ENCODE measurements at places on chromosomes 7 and 10.

DNA sequence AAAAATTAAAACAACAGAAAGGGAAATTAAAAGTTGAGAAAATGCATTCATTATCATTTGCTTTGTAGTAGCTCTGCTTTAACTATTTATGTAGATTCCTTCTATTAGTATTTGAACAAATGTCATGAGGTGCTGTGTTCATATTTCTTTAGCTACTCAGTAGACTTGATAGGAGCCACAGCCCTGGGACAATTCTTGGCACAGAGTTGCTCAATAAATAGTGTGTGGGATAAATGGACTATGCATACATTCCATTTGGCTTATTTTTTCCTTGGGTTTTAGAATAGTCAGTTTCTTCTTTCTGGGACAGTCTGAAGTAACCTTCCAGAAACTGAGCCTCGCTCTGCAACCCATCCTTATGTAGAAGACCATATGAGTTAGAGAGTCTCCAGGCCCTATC is 13.4 kb downstream of the RPP30 start:
- DNase-seq: no peak

DNA sequence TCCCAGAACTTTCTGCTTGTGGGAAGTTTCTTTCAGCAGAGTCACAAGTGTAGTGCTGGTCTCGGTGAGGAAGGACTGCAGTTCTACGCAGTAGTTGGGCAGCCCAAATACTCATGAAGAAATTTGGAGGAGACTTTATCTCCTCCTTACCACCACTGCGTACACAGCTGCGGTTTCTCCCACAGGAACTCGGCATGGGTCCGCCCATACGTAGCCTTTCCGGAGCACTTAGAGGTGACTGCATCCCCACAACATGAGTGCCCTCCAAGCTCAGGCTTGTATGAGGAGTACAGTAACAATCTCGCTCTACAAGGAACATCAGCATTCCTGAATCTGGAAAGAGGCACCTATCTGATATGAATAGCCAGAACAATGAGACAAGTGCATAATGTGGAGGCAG is 549.2 kb upstream of the SEMA3D start:
- no peak for DNase-seq

- DNase-seq: no peak
Observed at GRCh38 chr10:92238054-92238585, 52.8 kb downstream of the CPEB3 start.

- DNase-seq: peak; percentile 73
Observed at GRCh38 chr7:155769701-155770100, 42.6 kb downstream of the SHH start.

GRCh38 chr7:20122073-20122472 is 95.1 kb downstream of the MACC1 start:
- no peak for DNase-seq

GRCh38 chr7:122532406-122533269 is 166.3 kb downstream of the RNF133 start:
- no peak for DNase-seq

DNA sequence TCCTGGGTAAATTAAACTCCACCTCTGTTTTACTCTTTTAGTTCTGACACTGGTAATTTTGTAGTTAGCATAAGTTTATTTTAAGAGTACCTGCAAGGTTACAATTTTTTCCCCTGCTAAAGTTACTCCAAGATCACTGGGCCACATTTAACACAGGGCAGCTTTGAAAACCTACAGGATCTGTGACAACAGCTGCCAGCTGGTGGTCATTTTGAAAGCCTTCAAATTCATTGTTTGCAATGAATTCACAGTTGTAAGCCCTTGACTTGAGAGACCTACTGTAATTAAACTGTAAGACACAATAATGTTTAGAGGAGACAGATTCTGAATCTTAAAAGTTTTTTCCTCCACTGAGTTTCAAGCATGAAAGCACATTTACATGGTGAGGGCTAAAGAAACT is 129.6 kb downstream of the CNOT4 start:
- no peak for DNase-seq

- no peak for DNase-seq
Observed at GRCh38 chr10:132511121-132512051, 26.2 kb upstream of the INPP5A start.

GRCh38 chr10:110175406-110175805 is 32.0 kb upstream of the MXI1 start:
- DNase-seq: no peak

- no peak for DNase-seq
Observed at GRCh38 chr7:92830532-92831110, 5.8 kb downstream of the CDK6 start.

DNA sequence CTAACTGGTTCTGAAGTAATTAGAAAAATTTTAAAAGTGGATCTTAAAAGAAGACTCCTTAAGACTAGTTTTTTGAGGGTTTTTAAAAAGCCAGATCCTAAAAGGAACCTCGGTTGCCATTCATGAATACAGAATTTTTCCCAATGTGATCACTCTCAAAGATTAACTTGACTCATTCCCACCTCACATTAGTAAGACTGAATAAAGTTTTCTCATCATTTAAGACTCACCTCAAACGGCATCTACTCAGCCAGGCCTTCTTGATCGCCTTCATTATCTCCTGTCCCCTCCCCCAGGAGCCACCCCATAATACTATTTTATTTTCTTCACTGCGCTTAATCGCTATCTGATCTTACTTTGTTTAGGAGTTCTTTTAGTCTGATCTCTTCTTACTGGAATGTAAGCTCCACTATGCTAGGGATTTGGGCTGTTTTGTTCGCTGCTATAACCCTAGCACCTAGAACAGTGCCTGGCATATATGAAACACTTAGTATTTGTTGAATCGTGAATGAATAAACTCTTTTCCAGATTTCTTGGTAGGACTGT is 55.9 kb upstream of the PCGF5 start:
- DNase-seq: no peak

- DNase-seq: no peak
Observed at GRCh38 chr7:86953653-86954336, 105.7 kb downstream of the ELAPOR2 start.

DNA sequence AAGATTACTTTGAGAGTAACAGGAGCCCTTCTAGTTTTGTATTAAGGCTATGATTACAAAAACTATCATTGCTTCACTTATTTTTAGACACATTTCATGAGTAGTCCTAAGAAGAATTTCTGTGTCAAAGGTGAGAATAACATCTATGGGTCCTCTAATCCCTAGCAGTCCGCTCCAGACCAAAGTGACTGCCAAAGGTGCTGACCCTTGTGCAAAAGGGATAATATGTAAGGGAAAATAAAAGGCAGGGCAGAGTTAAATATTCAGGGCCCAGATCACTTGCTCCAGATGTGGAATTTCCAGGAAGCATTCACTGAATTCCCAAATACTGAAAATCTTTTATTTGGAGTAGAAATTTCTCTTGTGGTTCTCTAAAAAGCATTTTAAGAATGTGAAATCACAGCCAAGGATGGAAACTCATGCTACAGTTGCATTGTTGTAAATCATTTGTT is 29.3 kb downstream of the RHOBTB1 start:
- DNase-seq: no peak

DNA sequence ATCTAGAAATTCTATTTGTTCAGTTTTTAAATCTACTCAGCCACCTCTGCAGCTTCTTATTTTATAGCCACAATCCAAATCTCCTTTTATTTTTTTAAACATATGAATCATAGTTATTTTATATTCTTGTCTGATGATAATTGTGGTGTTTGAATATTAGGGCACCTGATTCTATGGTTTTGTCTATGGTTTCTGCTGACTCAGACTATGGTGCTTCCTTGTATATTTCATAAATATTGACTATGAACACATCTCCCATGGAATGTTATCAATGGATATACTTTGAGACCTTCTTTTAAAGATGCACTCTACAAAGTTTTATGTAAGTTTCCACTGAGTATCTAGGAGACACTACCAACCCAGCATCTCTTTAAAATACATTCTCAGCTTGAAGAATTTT is 1027.0 kb upstream of the AUTS2 start:
- no peak for DNase-seq

GRCh38 chr7:98420966-98421612 is 20.2 kb upstream of the BAIAP2L1 start:
- no peak for DNase-seq

GRCh38 chr7:3094701-3095445 is 51.2 kb upstream of the CARD11 start:
- no peak for DNase-seq

DNA sequence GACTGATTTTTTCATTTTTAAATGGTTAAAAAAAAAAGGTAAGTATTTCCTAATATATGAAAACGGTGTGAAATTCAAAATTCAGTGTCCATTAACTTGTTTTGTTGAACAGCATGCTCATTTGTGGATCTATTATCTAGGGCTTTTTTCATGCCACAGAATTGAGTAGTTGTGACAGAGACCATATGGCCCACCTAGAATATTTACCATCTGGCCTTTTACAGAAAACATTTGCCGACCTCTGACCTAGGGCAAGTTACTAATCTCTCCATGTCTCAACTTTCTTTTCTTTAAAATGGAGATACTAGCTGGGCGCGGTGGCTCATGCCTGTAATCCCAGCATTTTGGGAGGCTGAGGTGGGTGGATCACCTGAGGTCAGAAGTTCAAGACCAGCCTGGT is 41.3 kb downstream of the GRK5 start:
- DNase-seq: no peak

DNA sequence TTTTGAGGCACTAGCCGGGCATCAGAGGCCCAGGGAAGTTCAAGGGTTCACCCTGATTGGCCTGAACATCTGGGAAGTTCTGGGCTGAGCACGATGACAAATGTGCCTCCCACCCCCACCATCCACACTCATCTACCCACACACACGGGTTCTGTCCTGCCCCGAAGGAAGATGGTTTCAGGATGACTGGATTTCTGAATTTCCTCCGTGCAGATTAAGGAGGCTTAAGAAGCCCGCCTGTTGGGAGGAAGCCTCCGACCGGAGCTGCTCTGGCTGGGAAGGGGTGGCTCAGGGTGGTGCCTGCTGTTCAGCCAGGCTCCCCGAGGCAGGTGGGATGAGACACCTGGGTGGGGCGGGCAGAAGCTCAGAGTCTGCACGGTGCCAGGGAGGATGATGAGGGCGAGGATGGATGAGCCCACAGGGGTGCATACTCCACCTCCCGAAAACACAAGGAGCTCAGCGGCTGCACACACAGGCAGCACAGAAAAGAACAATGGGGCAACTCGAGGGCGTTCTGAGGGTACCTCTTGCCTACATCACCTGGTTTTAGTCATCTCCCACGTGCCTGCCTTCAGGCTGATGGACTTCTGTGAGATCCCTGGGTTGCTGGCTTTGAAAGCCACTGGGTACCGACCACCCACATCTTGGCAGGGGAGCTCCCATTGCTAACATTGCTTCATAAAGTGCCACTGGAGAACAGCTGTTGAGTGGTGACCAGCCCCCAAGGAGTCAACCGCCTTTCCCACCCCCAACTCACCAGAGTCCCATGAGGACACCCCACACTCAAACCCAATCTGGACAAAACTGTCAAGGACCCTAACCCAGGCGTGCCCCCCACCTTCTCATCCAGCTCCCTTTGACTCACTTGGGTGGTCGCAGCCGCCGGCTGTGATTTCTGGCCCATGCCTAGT is 41.2 kb downstream of the CALML3 start:
- no peak for DNase-seq

DNA sequence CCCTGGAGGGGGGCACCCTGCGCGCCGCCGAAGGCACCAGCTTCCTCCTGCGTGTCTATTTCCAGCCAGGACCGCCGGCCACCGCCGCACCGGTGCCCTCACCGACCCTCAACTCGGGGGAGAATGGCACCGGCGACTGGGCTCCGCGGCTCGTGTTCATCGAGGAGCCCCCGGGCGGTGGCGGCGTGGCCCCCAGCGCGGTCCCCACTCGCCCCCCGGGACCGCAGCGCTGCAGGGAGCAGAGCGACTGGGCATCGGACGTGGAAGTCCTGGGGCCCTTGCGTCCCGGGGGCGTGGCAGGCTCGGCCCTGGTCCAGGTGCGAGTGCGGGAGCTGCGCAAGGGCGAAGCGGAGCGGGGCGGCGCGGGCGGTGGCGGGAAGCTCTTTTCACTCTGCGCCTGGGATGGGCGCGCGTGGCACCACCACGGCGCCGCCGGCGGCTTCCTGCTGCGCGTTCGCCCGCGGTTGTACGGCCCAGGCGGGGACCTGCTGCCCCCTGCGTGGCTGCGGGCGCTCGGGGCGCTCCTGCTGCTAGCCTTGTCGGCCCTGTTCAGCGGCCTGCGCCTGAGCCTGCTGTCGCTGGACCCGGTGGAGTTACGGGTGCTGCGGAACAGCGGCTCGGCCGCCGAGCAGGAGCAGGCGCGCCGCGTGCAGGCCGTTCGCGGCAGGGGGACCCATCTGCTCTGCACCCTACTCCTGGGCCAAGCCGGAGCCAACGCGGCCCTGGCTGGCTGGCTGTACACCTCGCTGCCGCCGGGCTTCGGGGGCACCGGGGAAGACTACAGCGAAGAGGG is 594 bp downstream of the CNNM1 start:
- no peak for DNase-seq

GRCh38 chr10:92857904-92858514 is 9.7 kb downstream of the EXOC6 start:
- DNase-seq: no peak

- no peak for DNase-seq
Observed at GRCh38 chr10:85673270-85673669, 693.3 kb downstream of the GRID1 start.

DNA sequence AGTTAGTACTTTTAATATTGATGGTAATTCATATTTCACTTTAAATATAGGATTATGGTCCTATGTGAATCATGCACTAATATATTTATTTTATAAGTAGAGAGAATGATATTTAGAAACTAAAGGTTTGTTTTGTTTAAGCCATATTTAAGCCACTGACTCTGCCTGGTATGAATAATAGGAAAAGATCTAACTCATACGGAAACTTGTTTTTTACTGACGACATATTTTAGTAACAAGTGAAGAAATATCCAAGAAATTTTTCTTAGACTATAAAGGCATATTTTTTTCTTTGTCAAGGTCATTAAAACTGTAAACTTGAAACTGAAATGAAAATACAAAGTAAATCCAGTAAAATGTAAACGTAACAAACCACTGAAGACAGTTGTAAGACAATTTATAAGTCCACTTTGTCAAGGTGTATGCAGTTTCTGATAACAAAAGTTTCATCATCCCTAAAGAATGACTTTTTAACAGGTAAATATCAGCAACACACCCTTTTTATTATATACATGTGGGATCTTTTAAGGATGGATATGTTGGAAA is 147.1 kb downstream of the PHF14 start:
- no peak for DNase-seq

DNA sequence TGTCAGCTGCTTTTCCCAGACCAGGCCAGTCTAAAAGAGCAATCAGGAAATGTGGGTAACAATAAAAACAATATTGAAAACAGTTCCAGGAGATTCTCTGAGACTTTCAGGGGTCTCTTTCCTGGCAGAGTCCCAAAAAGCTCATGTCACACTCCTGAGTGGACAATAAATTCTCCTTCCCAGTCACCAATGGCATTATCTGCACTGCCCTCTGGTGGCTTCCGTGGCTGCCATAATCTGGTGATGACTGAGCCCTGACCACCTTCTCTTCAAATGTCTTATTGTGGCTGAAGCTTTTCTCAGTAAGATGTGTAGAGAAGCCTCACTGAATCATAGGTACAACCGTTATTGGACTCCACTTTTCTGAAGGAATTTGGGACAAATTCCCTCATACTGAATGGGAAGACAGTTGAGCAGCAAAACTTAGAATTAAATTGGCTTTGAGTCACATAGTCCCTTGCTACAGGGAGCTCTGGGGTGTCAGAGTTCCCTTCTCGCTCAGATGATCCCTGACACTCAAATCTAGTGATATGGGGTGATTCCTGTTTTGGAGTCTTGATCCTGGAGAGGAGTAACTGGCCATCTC is 24.4 kb upstream of the ASAH2 start:
- DNase-seq: no peak

GRCh38 chr7:128838981-128839731 is 8.9 kb downstream of the FLNC start:
- no peak for DNase-seq
